Heart right ventricle (tissue), 16 donors: ENCODE measurements at places on chromosomes 2 and 18. TPM values are rescaled to one million over a fixed set of nuclear protein-coding genes. Genes with fewer than 3 reads are reported as not detected.

Gene BMP10
- total RNA-seq, result not detected

Gene REEP1
- total RNA-seq, result 19.6 TPM

Gene ACSL3
- 54.8 TPM for total RNA-seq

Gene SEMA4C
- total RNA-seq, result 43.8 TPM

Gene NTSR2
- not detected for total RNA-seq

Gene ERBB4
- 22.4 TPM for total RNA-seq

Gene REG1B
- total RNA-seq, result 0.49 TPM

Gene NYAP2
- total RNA-seq, result not detected

Gene IGFBP2
- total RNA-seq, result 140 TPM

- DNase-seq, result no peak
- H3K36me3 ChIP-seq, result no peaks in the 10 kb centered on the region
- H3K27ac ChIP-seq, result no peak overlapping the region
- no peaks in the 10 kb centered on the region for H3K27me3 ChIP-seq
- no peak overlapping the region for H3K4me3 ChIP-seq
- H3K4me1 ChIP-seq, result peaks cover 37% of the 10 kb centered on the region
These were observed 41.4 kb upstream of the RBMS1 start for GRCh38 chr2:160534996-160535395.

GRCh38 chr18:6543330-6543908, 128.7 kb upstream of the L3MBTL4 start:
- H3K4me1 ChIP-seq, result no peaks in the 10 kb centered on the region
- no peaks in the 10 kb centered on the region for H3K36me3 ChIP-seq
- no peak for DNase-seq
- H3K27me3 ChIP-seq, result no peaks in the 10 kb centered on the region
- no peak overlapping the region for H3K4me3 ChIP-seq

- H3K4me1 ChIP-seq, result peaks cover 16% of the 10 kb centered on the region
- H3K36me3 ChIP-seq, result no peaks in the 10 kb centered on the region
- DNase-seq, result no peak
- H3K27me3 ChIP-seq, result no peaks in the 10 kb centered on the region
These were observed 85.7 kb downstream of the SLC4A3 start for GRCh38 chr2:219713110-219713509.

GRCh38 chr2:24466871-24467870, 23.9 kb upstream of the NCOA1 start:
- no peaks in the 10 kb centered on the region for H3K4me1 ChIP-seq
- no peak overlapping the region for H3K4me3 ChIP-seq
- no peaks in the 10 kb centered on the region for H3K27me3 ChIP-seq
- no peaks in the 10 kb centered on the region for H3K36me3 ChIP-seq
- no peak for DNase-seq

- no peak for DNase-seq
- no peaks in the 10 kb centered on the region for H3K27me3 ChIP-seq
- H3K27ac ChIP-seq, result no peak overlapping the region
- H3K4me3 ChIP-seq, result no peak overlapping the region
These were observed 664.8 kb downstream of the DCC start for GRCh38 chr18:53004798-53005197.

DNA sequence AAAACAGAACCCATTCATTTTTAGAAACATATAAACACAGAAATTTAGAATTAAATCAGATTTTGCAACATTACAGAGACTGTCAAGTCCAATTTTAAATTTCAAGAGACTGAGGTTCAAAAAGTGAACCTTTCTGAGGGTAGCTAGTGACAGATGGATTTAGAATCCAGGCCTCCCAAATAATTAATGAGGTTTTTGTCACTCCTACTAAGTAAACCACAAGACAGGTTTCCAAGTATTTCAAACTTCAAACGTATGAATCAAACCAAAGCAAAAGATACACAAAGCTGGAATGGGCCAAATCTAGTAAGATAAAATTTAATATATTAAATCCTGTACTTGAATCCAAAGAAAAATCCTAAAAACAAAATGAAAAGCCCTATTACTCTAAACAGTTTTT, 25.3 kb downstream of the PPP4R3B start:
- DNase-seq, result no peak
- no peaks in the 10 kb centered on the region for H3K36me3 ChIP-seq
- no peaks in the 10 kb centered on the region for H3K4me1 ChIP-seq
- H3K27ac ChIP-seq, result no peak overlapping the region
- H3K4me3 ChIP-seq, result no peak overlapping the region
- H3K27me3 ChIP-seq, result no peaks in the 10 kb centered on the region

DNA sequence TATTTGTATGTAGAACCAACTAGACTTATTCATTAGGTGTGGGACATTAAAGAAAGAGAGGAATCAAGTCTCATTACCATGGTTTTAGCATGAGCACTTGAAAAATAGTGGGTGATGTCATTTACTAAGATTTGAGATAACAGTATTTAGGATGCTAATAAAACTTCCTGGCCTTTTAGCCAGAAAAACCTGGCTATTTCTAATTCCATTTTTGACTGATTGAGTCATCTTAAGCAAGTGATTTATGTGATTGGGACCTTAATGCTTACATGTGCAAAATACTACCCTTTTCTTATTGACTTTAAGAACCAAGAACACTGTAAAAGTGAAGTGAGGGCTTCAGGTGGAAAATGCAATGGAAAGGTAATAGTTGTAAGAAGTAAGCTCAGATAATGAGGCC, 196.8 kb upstream of the SESTD1 start:
- no peaks in the 10 kb centered on the region for H3K27me3 ChIP-seq
- no peak overlapping the region for H3K27ac ChIP-seq
- no peaks in the 10 kb centered on the region for H3K4me1 ChIP-seq
- no peaks in the 10 kb centered on the region for H3K36me3 ChIP-seq
- H3K4me3 ChIP-seq, result no peak overlapping the region

GRCh38 chr2:66507673-66508201, 72.8 kb downstream of the MEIS1 start:
- H3K4me3 ChIP-seq, result no peak overlapping the region
- peak overlapping the region; percentile 46 for H3K27ac ChIP-seq
- no peak for DNase-seq
- H3K4me1 ChIP-seq, result peaks cover 44% of the 10 kb centered on the region

GRCh38 chr2:129396980-129397599, 582.4 kb upstream of the RAB6C start:
- H3K36me3 ChIP-seq, result no peaks in the 10 kb centered on the region
- peak; percentile 16 for DNase-seq
- H3K4me3 ChIP-seq, result no peak overlapping the region
- no peaks in the 10 kb centered on the region for H3K27me3 ChIP-seq
- no peaks in the 10 kb centered on the region for H3K4me1 ChIP-seq

GRCh38 chr2:226559536-226559935, 240.1 kb downstream of the IRS1 start:
- DNase-seq, result no peak
- H3K4me1 ChIP-seq, result no peaks in the 10 kb centered on the region
- H3K27ac ChIP-seq, result no peak overlapping the region
- no peak overlapping the region for H3K4me3 ChIP-seq
- H3K36me3 ChIP-seq, result no peaks in the 10 kb centered on the region

DNA sequence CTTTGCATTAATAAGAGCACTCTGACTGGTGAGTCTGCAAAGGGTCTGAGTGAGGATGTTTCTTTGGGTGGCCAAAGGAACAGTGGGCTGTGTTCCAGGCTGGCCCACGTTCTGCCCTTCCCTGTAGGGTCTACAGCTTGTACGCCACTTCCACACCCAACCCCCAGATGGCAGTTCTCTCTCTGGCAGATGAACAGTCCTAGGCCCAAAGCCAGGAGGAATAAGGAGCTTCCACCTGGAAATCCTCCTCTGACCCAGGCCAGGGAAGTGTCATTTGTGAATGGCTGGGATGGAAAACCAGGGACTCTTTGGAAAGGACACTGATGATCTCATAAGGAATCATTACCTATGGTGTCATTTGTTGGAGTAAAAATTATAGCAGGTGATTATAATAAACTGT, 6.6 kb downstream of the OTOF start:
- no peak for DNase-seq
- no peak overlapping the region for H3K27ac ChIP-seq
- H3K27me3 ChIP-seq, result no peaks in the 10 kb centered on the region
- H3K4me3 ChIP-seq, result no peak overlapping the region
- no peaks in the 10 kb centered on the region for H3K4me1 ChIP-seq

DNA sequence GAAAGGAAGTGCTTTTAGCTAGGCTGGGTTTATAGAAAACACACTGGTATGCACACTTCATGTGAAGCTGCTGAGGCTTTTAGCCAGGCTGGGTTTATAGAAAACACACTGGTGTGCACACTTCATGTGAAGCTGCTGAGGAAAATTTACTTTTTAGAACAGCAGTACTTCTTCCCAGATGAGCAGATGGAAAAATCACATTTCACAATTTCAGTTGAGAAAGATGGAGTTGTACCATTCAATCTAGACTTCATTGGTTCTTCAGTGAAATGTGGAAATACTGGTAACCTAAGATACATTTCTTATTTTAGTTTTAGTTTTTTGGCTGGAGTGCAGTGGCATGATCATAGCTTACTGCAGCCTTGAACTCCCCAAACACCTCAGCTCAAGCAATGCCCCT, 11.1 kb downstream of the SNTG2 start:
- H3K27me3 ChIP-seq, result no peaks in the 10 kb centered on the region
- no peaks in the 10 kb centered on the region for H3K36me3 ChIP-seq
- no peaks in the 10 kb centered on the region for H3K4me1 ChIP-seq

DNA sequence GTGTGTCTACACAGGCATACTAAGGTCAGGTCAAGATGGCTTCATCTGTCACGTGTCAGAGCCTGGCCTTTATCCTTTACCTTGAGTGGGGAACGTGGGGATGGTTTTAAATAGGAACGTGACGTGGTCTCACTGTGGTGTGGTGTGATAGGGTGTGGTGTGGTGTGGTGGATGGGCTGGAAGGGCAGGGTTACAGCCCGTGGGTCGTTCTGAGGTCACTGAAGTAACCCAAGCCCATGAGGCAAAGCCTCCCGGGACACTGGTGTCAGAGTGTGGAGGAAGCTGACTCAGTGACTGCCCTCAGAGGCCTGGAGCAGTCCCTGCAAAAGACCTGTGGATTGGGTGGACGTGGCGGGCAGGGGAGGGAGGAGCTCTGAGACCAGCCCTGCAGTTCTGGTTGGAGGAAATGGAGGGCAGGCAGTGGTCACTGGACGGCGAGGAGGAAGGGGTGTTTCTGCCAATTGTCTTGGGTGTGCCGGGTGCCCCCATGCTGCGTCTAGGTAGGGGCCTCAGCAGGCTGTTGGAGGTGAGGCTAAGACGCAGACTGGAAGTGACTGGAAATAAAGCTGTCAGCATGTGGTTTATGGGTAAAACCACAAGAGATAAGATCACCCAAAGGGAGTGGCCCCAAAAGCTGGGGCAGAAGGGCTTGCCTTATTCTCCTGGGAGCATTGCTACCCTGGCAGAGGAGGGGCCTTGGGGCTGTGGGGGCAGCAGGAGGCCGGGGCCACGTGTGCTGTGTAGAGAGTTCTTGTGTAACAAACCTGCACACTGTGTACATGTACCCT, 84.8 kb downstream of the SH3RF3 start:
- H3K4me1 ChIP-seq, result peaks cover 30% of the 10 kb centered on the region
- no peaks in the 10 kb centered on the region for H3K36me3 ChIP-seq
- no peak overlapping the region for H3K4me3 ChIP-seq
- no peak overlapping the region for H3K27ac ChIP-seq
- DNase-seq, result no peak

GRCh38 chr2:36526226-36526625, 71.7 kb downstream of the FEZ2 start:
- H3K36me3 ChIP-seq, result peaks cover 15% of the 10 kb centered on the region
- no peak overlapping the region for H3K4me3 ChIP-seq
- DNase-seq, result no peak
- H3K4me1 ChIP-seq, result peaks cover 34% of the 10 kb centered on the region

DNA sequence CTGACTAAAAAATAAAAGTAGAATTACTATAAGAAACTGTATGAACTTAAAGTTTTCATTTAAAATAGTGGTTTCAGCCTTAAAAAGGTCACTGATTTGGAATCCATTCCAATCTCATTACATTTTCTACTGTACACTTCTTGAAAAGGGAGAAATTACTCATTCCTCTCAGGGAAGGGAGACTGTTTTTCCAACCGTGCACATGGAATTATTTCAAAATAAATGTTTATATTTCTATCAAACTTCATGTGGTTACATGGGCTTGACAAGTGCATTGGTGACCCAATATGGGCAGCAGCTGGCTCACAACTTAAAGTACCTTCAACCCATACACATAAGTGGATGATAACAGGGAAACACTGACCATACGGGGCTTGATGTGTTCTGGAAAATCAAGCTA, 324.5 kb upstream of the THUMPD2 start:
- no peaks in the 10 kb centered on the region for H3K4me1 ChIP-seq
- H3K36me3 ChIP-seq, result no peaks in the 10 kb centered on the region
- no peak overlapping the region for H3K27ac ChIP-seq
- H3K27me3 ChIP-seq, result no peaks in the 10 kb centered on the region
- no peak overlapping the region for H3K4me3 ChIP-seq

DNA sequence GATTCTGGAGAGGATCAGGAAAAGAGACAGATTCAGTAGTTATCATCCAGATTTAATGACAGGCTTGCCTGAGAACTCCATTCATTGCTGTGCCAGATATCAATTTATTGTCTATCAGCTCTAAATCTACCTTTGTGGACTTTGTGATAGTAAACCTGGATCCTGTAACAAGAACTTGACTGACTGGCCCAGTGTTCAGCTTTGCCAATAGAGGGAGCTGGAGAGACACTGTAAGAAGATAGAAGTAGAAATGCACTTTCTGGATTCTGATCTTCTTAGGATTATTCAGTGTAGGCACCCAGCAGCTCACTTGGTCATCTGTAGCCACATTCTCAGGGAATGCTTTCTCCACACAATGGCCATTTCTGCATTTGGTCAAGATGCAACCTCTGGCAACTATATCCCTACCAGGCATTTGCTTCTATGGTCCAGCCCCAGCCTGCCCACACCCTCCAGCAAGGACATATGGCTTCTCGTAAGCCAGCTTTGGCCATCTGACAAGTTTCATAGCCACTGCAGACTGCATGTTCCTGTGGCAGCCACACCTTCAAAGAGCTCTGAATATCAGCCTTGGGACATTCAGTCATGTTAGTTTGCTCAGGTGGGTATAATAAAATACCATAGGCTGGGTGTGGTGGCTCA, 6.1 kb upstream of the SERPINB8 start:
- no peaks in the 10 kb centered on the region for H3K4me1 ChIP-seq
- DNase-seq, result no peak
- H3K27ac ChIP-seq, result no peak overlapping the region
- no peaks in the 10 kb centered on the region for H3K27me3 ChIP-seq
- no peak overlapping the region for H3K4me3 ChIP-seq

- no peak for DNase-seq
- H3K27ac ChIP-seq, result no peak overlapping the region
- H3K36me3 ChIP-seq, result no peaks in the 10 kb centered on the region
- no peaks in the 10 kb centered on the region for H3K4me1 ChIP-seq
- H3K4me3 ChIP-seq, result no peak overlapping the region
These were observed 511.7 kb downstream of the EPHA4 start for GRCh38 chr2:221060376-221060775.

DNA sequence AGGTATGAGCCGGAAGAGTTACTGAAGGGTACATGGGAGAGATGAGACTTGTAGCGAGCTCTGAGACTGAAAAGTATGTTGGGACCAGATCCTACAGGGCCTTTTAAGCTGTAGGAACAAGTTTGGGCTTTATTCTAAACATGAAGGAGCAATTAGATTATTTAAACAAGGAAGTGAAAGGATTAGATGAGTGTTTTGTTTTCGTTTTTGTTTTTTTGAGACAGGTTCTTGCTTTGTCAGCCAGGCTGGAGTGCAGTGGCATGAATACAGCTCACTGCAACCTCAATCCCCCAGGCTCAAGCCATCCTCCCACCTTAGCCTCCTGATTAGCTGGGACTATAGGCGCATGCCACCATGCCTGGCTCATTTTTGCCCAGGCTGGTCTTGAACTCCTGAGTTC, 110.7 kb downstream of the C1D start:
- H3K27me3 ChIP-seq, result no peaks in the 10 kb centered on the region
- no peak overlapping the region for H3K27ac ChIP-seq
- H3K4me3 ChIP-seq, result no peak overlapping the region
- H3K4me1 ChIP-seq, result no peaks in the 10 kb centered on the region
